T-cell (primary cell): ENCODE measurements at places on chromosomes 3 and 15.

- DNase-seq: no peak
- H3K27me3 ChIP-seq: no peaks in the 10 kb centered on the region
- H3K4me1 ChIP-seq: no peaks in the 10 kb centered on the region
Measured at GRCh38 chr3:179681492-179682263, 28.8 kb downstream of the USP13 start.

DNA sequence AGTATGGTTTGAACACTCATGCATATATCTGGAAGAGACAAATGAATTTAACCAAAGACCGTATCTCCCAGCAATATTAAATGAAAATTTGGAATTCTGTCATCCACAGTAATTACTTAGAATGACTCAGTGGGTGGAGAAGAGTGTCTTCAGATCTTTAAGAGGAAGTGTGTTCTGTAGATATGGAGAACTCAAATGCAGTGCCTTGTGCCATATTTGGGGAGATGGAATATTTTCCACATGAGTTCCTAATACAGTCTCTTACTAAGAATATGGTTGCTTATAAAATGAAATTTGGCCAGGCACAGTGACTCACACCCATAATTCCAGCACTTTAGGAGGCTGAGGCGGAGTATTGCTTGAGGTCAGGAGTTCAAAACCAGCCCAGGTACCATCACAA lies 40.5 kb downstream of the ANO10 start:
- no peaks in the 10 kb centered on the region for H3K36me3 ChIP-seq
- no peaks in the 10 kb centered on the region for H3K4me1 ChIP-seq
- H3K27me3 ChIP-seq: no peaks in the 10 kb centered on the region
- no peak overlapping the region for H3K27ac ChIP-seq
- no peak for DNase-seq
- H3K4me3 ChIP-seq: no peak overlapping the region

- no peaks in the 10 kb centered on the region for H3K4me1 ChIP-seq
Measured at GRCh38 chr3:130834476-130834875, 59.4 kb upstream of the ATP2C1 start.

GRCh38 chr3:126918355-126918821 lies 64.5 kb upstream of the PLXNA1 start:
- H3K36me3 ChIP-seq: peaks cover 6% of the 10 kb centered on the region
- no peaks in the 10 kb centered on the region for H3K27me3 ChIP-seq
- no peak overlapping the region for H3K4me3 ChIP-seq
- H3K27ac ChIP-seq: no peak overlapping the region

- no peaks in the 10 kb centered on the region for H3K36me3 ChIP-seq
- no peak overlapping the region for H3K4me3 ChIP-seq
- H3K27ac ChIP-seq: no peak overlapping the region
- peaks cover 5% of the 10 kb centered on the region for H3K27me3 ChIP-seq
Measured at GRCh38 chr15:72389231-72389630, 8.9 kb upstream of the TMEM202 start.
